Activated T-cell treated with anti-CD3 and anti-CD28 coated beads, Interleukin-2, amount 50 U/mL, for 72 hours (primary cell): ENCODE measurements at places on chromosomes 2 and 18. TPM values are rescaled to one million over a fixed set of nuclear protein-coding genes. Genes with fewer than 3 reads are reported as not detected.

DNA sequence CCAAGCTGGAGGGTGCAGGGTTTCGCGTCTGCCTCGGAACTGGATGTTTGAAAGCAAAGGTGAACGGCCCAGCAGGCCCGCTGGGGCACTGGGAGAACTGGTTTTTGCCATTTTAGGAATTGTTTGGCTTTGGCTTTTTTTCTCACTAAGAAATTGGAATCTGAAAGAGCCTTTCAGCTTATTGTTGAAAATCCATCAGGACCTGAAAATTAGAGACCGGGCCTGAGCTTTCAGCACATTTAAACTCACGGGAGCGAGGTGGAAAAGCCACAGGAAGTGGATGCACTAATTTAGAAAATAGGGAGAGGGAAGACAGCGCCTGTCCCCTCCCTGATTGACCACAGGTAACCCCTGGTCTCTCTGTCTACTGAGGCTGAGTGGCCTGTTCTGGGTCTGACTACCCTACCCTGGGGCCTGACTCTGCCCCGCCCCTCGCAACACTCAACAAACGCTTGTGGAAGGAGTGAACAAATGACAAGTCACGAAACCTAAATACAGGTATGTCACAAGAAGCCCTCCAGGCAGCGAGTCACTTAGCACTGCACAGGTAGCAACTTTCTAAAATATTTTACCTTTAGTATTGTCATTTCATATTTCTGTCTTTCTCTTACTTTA is 100.3 kb upstream of the MBOAT2 start:
- no peak for DNase-seq

- no peak for DNase-seq
Observed at GRCh38 chr18:45059695-45060094, 379.0 kb downstream of the SETBP1 start.

TMEM37 gene
- total RNA-seq, result not detected

DNA sequence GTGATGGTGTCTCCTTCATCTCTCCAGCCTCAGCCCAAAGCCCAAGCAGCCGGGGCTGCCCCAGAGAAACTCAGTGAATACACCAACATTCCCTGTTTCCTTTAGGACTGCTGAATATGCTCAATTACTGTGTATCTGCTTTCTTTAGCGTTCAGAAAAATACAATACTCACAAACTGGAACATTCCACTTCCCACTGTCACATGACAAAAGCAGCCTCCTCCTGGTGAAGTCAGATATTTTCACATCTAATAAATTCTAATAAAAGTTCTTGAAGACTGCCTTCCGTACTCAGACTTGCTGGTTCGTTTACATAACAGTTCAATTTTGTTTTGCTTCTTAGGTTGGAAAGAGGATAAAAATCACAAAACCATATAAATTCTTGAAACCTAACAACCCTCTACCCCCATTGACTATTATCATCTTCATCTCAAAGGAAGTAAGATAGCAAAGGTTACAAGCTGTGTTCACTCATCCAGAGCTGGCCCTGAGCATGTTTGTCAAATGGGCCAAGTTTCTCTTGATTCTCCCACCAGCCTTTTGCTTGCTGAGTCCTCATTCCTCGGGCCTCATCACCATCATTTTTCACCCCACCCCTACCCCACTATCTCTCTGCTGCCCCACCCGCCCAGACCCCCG is 190.8 kb upstream of the HNRNPA3 start:
- no peak for DNase-seq

LPIN2 gene
- 106 TPM for total RNA-seq

C2orf78 gene
- total RNA-seq, result not detected

CTAGE1 gene
- total RNA-seq, result not detected

UGT1A7 gene
- not detected for total RNA-seq

DNA sequence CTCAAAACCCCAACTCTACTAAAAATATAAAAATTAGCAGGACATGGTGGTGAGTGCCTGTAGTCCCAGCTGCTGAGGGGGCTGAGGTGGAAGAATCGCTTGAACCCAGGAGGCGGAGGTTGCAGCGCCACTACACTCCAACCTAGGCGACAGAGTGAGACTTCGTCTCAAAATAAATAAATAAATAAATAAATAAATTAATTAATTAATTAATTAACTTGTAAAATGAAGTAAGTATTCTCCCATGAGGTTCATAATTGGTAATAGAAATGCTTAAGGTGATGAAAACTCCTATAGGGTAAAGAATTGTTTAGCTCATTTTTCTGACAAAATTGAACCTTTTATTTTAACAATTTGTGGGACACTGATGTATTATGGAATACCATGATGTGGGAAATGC is 230.8 kb downstream of the TMEM182 start:
- DNase-seq, result no peak

GRCh38 chr2:217650229-217650628 is 352.6 kb downstream of the TNS1 start:
- no peak for DNase-seq

- DNase-seq, result no peak
Observed at GRCh38 chr2:29057006-29057405, 17.3 kb downstream of the PCARE start.

RGPD4 gene
- total RNA-seq, result not detected
